ENCODE measurements at places on chromosomes 6 and 20.
A peak's percentile ranks its signal among the peaks of the same experiment; 100 is the strongest.

DNA sequence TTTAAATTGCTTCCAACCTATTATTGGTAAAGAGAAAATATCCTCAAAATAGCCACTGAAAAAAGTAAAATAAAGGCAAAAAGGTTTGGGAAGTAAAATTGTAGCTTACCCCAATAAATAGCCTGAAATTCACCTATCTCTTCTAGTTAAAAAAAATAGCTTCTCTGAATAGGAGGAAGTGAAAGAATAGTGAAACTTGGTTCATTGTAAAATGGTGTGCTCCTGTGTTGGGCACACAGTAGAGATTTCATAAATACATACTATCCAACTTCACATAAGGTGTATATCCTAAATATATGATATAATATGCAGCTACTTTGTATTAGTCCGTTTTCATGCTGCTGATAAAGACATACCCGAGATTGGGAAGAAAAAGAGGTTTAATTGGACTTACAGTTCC lies 45.3 kb downstream of the CDK19 start:
- DNase-seq = no peak

DNA sequence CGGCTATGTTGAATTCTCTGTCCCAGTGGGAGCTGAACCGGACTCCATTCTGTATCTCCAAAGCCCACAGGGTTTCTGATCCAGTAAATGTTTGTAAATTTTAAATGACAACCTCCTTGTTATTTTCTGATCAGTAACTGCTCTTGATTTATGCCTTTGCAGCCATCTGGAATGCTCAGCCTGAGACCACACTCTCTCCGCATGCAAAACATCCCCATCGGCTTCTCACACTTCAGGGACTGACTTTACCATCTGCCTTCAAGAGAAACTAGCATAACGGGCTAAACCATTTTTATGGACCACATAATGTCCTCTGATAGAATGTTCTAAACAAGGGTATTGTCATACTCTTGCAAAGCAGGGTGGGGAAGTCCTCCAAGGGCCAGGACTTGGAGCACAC lies 94.5 kb upstream of the FOXQ1 start:
- no peak for DNase-seq

GRCh38 chr20:20459726-20460125 lies 91.8 kb downstream of the INSM1 start:
- DNase-seq = peak; percentile 17

DNA sequence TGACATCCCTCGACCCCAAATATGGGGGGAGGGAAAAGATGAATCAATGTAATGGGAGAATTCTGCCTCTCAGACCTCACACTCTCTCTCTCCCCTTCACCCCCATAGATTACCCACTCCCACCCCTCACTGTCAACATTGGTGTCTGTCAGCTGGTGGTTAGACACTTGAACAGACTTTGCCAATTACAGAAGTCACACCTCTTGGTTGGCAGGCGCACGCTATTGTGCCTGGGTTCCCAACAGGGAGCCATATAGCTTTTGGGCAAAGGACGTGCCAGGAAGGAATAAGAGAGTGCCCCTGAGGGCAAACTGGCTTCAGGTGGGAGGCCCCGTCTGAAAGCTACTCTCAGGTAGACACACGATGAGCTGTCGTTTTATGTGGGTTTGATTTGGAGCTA lies 54.1 kb upstream of the FYN start:
- no peak for DNase-seq

DNA sequence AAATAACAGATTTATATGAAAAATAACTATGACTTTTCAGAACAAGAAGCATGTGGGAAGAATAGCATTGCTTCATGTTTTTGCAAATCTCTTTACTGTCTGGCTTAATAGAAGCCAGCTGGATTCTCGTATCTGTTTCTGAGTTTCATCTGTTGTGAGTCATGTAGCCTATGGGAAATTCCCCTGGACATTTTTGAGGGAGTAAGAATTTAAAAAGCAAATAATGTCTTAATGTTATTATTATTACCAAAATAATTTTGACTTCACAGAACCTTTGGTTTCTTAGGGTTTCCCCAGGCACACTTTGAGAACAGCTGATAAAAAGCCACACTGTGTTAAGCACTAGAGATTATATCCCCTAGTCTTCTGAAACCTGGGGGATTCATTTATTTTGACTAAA lies 75.8 kb downstream of the SYCP2L start:
- peak; percentile 75 for DNase-seq

DNA sequence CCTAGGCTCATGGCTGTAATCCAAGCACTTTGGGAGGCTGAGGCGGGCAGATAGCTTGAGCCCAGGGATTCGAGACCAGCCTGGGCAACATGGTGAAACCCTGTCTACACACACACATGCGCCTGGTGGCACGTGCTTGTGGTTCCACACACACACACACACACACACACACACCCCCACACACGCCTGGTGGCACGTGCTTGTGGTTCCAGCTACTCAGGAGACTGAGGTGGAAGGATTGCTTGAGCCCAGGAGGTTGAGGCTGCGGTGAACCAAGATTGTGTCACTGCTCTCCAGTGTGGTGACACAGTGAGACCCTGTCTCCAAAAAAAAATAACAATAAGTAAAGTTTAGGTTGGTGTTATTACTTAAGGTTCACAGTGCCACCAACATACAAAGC lies 165.8 kb downstream of the ZFAND3 start:
- DNase-seq = no peak

GRCh38 chr6:43665376-43665775 lies 20.5 kb downstream of the RSPH9 start:
- DNase-seq = no peak

All from astrocyte of the spinal cord (primary cell).